ENCODE measurements at places on chromosomes 7 and 10. TPM values are rescaled to one million over a fixed set of nuclear protein-coding genes. Genes with fewer than 3 reads are reported as not detected.

Gene CYP26A1
- not detected for total RNA-seq

Gene PARG
- total RNA-seq: 30.1 TPM

Gene PIK3AP1
- total RNA-seq: 0.58 TPM

DNA sequence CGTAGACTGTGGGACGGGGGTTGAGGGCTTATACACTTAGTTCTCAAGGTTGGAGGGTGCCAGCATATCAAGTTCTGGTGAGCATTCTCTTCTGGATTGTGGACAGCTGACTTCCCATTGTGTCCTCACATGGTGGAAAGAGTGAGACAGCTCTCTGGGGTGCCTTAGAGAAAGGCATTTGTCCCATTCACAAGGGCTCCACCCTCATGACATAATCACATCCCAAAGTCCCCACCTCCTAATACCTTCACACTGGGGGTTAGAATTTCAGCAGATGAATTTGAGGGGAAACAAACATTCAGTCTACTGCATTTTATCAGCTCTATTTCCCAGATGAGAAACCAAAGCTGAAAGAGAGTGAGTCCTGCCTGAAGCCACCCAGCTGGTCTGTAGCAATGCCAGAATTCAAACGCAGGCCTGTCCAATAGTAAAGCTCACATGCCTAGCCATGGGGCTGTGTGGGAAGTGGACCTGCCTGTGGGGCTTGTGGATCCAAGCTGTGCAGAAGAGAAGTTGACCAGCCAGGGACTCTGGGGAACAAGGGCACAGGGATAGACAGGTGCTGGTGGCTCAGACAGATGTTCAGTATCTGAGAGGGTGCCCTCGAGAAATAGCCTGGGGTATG lies 34.9 kb upstream of the LOXL4 start:
- H3K27ac ChIP-seq: no peak overlapping the region
- H3K27me3 ChIP-seq: peaks cover 10% of the 10 kb centered on the region
- H3K4me3 ChIP-seq: no peak overlapping the region
- no peaks in the 10 kb centered on the region for H3K36me3 ChIP-seq
- DNase-seq: no peak
- no peaks in the 10 kb centered on the region for H3K4me1 ChIP-seq

GRCh38 chr10:42753507-42754154 lies 29.0 kb upstream of the BMS1 start:
- H3K27me3 ChIP-seq: peaks cover 74% of the 10 kb centered on the region
- peaks cover 28% of the 10 kb centered on the region for H3K4me1 ChIP-seq
- H3K36me3 ChIP-seq: no peaks in the 10 kb centered on the region
- peak overlapping the region; percentile 56 for H3K4me3 ChIP-seq
- DNase-seq: no peak
- no peak overlapping the region for H3K27ac ChIP-seq

Gene CYP17A1
- not detected for total RNA-seq

GRCh38 chr7:25305831-25306230 lies 77.5 kb upstream of the NPVF start:
- H3K36me3 ChIP-seq: no peaks in the 10 kb centered on the region
- H3K27me3 ChIP-seq: no peaks in the 10 kb centered on the region
- no peak overlapping the region for H3K27ac ChIP-seq
- H3K4me3 ChIP-seq: no peak overlapping the region
- no peaks in the 10 kb centered on the region for H3K4me1 ChIP-seq
- DNase-seq: no peak

- no peaks in the 10 kb centered on the region for H3K36me3 ChIP-seq
- H3K4me1 ChIP-seq: peaks cover 9% of the 10 kb centered on the region
- no peak overlapping the region for H3K27ac ChIP-seq
These were observed 83.4 kb upstream of the SMNDC1 start for GRCh38 chr10:110387983-110388686.

DNA sequence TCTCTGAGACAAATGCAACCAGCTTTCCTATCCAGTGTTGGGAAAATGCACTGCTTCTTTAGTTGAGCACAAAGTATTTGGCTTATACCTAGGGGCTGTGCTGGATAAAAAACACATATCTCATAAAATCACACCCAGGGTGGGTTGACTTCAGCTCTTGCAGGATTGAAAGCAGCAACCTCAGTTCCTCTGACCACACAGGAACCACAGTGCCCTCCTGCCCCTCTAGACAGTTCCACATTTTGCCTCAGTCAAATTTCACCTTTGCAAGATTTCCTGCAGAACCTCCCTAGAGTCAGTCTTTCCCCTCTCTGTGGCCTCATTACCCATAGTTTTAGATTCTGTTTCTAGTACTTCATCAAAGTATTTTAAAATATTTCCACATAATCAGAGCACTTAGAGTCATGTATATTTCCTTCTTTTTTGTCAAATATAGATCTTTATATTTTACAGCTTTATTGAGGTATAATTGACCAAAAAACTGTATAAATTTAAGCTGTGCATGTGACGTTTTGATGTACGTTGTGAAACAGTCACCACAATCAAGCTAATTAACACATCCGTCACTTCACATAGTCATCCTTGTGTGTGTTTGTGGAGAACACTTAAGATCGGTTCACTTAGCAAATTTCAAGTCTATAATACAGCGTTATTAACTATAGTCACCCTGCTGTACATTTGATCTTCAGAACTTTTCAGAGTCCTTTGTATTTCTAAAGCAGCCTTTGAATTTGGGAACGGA lies 37.0 kb upstream of the EGR2 start:
- no peak overlapping the region for H3K27ac ChIP-seq
- peak; percentile 19 for DNase-seq
- H3K4me1 ChIP-seq: peaks cover 13% of the 10 kb centered on the region
- H3K4me3 ChIP-seq: no peak overlapping the region

Gene CHRM2
- not detected for total RNA-seq

Gene AEBP1
- 20.3 TPM for total RNA-seq

GRCh38 chr7:127581716-127582115 lies 3.7 kb downstream of the GCC1 start:
- no peaks in the 10 kb centered on the region for H3K27me3 ChIP-seq
- H3K27ac ChIP-seq: no peak overlapping the region
- peaks cover 50% of the 10 kb centered on the region for H3K4me1 ChIP-seq
- no peak for DNase-seq

GRCh38 chr7:2072042-2072441 lies 160.7 kb downstream of the MAD1L1 start:
- H3K4me1 ChIP-seq: peaks cover 6% of the 10 kb centered on the region
- H3K27me3 ChIP-seq: no peaks in the 10 kb centered on the region
- DNase-seq: no peak
- H3K4me3 ChIP-seq: no peak overlapping the region

- H3K36me3 ChIP-seq: no peaks in the 10 kb centered on the region
- no peak overlapping the region for H3K4me3 ChIP-seq
These were observed 33.2 kb downstream of the DRGX start for GRCh38 chr10:49362596-49363260.

- no peak overlapping the region for H3K27ac ChIP-seq
- DNase-seq: no peak
- no peak overlapping the region for H3K4me3 ChIP-seq
- H3K4me1 ChIP-seq: peaks cover 20% of the 10 kb centered on the region
- H3K27me3 ChIP-seq: no peaks in the 10 kb centered on the region
These were observed 111.2 kb downstream of the EEPD1 start for GRCh38 chr7:36264123-36264801.

- no peaks in the 10 kb centered on the region for H3K27me3 ChIP-seq
- no peak overlapping the region for H3K4me3 ChIP-seq
- peaks cover 6% of the 10 kb centered on the region for H3K4me1 ChIP-seq
- no peak for DNase-seq
- no peak overlapping the region for H3K27ac ChIP-seq
- H3K36me3 ChIP-seq: no peaks in the 10 kb centered on the region
These were observed 170.1 kb downstream of the GATA3 start for GRCh38 chr10:8224591-8224990.

Gene FGL2
- total RNA-seq: 1.5 TPM

Gene CARD11
- total RNA-seq: 118 TPM

DNA sequence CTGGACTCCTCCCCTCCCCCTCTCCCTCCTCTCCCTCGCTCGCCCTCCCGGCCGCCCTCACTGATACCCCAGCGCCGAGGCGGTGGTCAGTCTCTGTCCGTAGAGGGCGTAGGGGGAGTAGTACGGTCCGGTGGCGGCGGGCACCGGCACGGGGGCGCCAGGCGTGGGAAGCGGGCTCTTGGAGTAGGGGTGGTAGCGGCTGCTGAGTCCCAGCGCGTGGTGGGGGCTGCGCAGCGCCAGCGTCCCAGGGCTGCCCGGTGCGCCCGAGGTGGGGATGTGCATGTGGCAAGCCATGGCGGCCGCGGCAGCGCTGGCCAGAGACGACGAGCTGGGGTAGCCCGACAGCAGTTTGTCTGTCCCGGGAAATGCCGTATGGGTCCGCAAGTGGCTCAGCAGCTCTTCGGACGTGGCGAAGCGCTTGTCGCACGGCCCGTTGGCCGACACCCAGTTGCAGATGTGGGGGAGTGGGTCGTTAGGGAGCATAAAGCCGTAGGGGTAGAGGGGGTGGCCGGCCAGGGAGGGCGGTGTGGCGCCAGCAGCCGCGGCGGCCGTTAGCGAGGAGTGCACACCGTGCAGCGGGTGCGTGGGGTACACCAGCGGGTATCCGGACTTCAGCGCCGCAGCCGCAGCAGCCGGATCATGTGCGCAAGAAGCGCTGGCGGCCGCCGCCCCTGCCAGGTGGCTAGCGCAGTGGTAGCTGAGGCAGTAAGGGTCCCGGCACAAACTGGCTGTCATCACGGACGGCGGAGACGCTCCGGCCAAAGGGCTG lies 2.7 kb downstream of the ZNF503 start:
- peaks cover 53% of the 10 kb centered on the region for H3K4me1 ChIP-seq
- peaks cover 59% of the 10 kb centered on the region for H3K27me3 ChIP-seq
- no peaks in the 10 kb centered on the region for H3K36me3 ChIP-seq
- H3K4me3 ChIP-seq: no peak overlapping the region
- no peak for DNase-seq

- no peaks in the 10 kb centered on the region for H3K36me3 ChIP-seq
- no peak overlapping the region for H3K4me3 ChIP-seq
- no peak for DNase-seq
- peaks cover 17% of the 10 kb centered on the region for H3K4me1 ChIP-seq
These were observed 170.9 kb upstream of the ASAH2 start for GRCh38 chr10:50422259-50422658.

GRCh38 chr10:110209926-110210673 lies 2.7 kb downstream of the MXI1 start:
- H3K4me1 ChIP-seq: peaks cover 69% of the 10 kb centered on the region
- no peaks in the 10 kb centered on the region for H3K27me3 ChIP-seq
- peak overlapping the region; percentile 85 for H3K27ac ChIP-seq
- DNase-seq: peak; percentile 80
- H3K36me3 ChIP-seq: no peaks in the 10 kb centered on the region

Gene NUDT13
- total RNA-seq: 0.82 TPM

DNA sequence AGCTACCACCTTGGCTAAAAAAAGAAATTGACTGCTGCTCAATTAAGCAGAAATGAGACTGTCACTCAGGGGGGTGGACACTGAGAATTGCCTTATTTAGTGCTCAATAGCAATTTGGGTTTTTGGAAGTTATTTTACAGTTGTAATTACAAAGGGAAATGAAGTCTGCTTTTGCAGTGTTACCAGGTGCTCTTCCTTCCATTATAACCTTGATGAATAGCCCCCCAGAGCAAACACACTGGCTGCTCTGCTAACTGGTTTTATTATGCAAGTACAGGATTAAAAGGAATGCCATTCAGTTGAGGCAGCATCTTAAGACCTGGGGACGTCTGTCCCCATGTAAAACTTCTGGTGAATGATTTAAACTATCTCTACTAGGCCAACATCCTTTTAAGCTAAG lies 191.0 kb downstream of the EVX1 start:
- H3K27me3 ChIP-seq: peaks cover 5% of the 10 kb centered on the region
- no peak for DNase-seq
- no peaks in the 10 kb centered on the region for H3K36me3 ChIP-seq

Gene FBXO24
- 0.66 TPM for total RNA-seq

Gene XRCC2
- 0.25 TPM for total RNA-seq

- H3K4me3 ChIP-seq: no peak overlapping the region
- no peak for DNase-seq
- peaks cover 40% of the 10 kb centered on the region for H3K4me1 ChIP-seq
- H3K27me3 ChIP-seq: no peaks in the 10 kb centered on the region
- no peaks in the 10 kb centered on the region for H3K36me3 ChIP-seq
These were observed 28.2 kb upstream of the ADCYAP1R1 start for GRCh38 chr7:31023877-31024276.

DNA sequence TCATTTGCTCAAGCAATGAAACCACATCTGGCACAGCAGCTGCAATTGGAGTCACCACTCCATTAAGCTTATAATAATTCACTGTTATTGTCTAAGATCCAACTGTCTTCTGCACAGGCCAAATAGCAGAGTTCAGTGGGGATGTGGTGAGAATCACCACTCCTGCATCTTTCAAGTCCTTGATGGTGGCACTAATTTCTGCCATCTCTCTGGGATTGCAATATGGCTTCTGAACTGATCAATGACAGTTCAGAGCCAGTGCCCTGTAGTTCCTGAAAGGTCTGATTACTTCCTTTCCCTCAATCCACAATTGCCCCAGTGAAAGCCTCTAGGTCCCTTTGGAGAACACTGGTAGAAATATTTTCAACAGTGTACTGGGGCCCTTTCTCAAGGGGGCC lies 6.4 kb downstream of the IGFBP1 start:
- H3K27ac ChIP-seq: no peak overlapping the region
- no peak overlapping the region for H3K4me3 ChIP-seq
- no peak for DNase-seq
- no peaks in the 10 kb centered on the region for H3K4me1 ChIP-seq
- H3K27me3 ChIP-seq: peaks cover 16% of the 10 kb centered on the region
- no peaks in the 10 kb centered on the region for H3K36me3 ChIP-seq

Gene MSS51
- 1.1 TPM for total RNA-seq

GRCh38 chr7:68224041-68224741 lies 1227.6 kb downstream of the TYW1 start:
- no peak overlapping the region for H3K27ac ChIP-seq
- no peak for DNase-seq
- H3K27me3 ChIP-seq: no peaks in the 10 kb centered on the region
- no peaks in the 10 kb centered on the region for H3K4me1 ChIP-seq
- no peak overlapping the region for H3K4me3 ChIP-seq

DNA sequence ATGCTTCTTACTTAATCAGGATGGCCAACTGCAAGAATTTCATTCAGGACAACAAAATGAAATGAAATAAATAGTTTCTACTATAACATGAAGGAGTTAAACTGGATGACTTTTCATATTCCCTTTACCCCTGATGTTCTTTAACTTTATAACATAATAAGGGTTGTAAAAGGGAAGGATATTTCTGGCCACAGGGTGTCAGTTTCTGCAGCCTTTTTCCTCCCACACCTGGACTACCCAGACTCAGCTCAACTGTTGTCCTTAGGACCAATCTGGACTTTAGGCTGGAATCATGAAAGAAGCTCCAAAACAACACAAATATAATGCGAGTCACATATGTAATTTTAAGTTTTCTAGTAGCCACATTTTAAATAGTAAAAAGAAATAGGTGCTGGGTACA lies 43.4 kb downstream of the PRPS1L1 start:
- no peak overlapping the region for H3K27ac ChIP-seq
- no peak for DNase-seq
- H3K27me3 ChIP-seq: no peaks in the 10 kb centered on the region

Gene ITPRID1
- total RNA-seq: not detected

Measured in CD4-positive, alpha-beta T cell (primary cell).